ENCODE measurements at places on chromosomes 4 and X. TPM values are rescaled to one million over a fixed set of nuclear protein-coding genes. Genes with fewer than 3 reads are reported as not detected.

The KDR gene
- not detected for total RNA-seq

DNA sequence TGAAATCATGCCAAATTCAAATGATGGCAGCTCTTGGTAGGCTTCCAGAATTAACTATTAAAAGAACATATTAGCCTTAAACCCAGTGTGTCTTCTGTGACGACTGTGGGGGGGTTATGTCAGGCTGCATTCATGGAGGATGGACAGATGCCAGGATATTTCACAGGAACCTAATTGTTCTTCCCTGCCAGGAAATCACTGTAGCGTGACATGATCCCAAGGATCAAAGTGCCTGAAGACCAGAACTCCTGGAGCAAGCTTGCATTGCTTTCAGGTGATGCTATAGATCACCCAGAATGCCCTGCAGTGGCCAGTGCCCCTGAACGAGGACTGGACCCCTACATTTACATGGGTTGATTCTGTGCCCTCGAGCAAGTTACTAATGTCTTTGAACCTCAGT, 1093.0 kb upstream of the TENM3 start:
- no peak for DNase-seq

- DNase-seq: no peak
Measured at GRCh38 chrX:69025802-69026301, 139.4 kb downstream of the PJA1 start.

DNA sequence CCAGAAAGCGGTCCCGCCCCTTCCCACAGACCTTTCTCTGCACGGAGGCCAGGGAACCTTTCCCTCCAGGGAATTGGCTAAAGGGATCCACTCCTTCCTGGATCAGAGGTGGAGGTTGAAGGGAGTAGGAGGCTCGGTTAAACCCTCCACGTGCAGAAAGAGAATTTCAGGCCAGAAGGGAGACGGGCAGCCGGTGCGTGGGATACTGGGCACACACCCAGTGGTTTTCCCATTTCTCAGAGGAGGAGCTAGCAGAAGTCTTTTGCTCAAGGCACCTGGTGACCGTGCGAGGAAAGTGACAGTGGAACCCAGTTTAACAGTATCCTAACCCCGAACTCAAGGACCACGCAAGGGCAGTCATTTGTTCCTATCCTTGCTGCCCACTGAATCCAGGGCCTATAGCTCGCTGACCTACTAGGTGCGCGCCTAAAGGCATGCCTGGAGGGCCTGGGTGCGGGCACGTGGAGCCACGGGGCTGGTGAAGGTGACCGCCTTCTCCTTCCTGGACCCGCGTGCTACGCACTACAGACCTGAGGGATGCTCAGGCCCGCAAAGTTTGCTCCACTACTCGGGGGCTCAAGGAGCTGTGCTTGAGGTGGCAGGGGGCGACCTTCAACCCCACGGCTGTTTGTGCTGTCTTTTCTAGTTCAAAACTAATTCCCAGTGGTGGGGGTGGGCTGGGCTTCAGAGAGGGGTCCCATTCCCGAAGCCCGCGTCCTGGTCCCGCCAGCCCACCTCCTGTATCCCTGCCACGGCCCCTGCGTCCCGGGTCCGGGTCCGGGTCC, 587 bp upstream of the AFF2 start:
- DNase-seq: no peak

DNA sequence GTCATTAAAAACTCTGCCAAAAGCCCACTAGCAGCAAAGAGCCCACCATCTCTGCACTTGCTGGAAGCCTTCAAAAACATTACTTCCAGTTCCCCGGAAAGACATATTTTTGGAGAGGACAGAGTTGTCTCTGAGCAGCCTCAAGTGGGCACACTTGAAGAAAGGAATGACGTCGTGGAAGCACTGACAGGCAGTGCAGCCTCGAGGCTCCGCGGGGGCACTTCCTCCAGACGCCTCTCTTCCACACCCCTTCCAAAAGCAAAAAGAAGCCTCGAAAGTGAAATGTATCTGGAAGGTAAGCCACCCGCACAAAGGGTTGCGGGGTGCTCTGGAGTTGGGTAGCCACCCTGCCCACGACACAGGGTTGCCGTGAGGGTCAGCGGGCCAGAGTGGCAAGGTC, 25.9 kb downstream of the OFD1 start:
- no peak for DNase-seq

DNA sequence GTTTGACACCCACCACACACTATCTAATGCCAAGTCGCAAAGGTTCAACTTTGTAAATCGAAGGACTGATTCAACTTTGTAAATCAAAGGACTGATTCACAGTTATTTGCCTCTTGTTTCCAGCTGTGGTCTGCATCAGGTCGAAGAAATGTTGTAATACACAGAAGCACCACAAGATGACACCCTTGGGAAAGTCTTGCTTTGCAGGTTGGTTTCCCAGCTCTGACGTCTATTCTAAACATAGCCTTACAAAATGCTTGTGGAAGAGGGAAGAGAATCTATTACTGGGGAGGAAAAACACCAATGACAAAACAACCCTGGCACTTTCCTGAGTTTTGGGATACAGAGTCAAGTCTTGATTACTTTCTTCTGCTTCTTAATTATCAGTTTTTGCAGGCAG, 35.3 kb downstream of the SUPT20HL1 start:
- DNase-seq: peak; percentile 47

- DNase-seq: no peak
Measured at GRCh38 chrX:114715096-114715495, 131.2 kb downstream of the HTR2C start.
